ENCODE measurements at places on chromosomes 2 and 18.

DNA sequence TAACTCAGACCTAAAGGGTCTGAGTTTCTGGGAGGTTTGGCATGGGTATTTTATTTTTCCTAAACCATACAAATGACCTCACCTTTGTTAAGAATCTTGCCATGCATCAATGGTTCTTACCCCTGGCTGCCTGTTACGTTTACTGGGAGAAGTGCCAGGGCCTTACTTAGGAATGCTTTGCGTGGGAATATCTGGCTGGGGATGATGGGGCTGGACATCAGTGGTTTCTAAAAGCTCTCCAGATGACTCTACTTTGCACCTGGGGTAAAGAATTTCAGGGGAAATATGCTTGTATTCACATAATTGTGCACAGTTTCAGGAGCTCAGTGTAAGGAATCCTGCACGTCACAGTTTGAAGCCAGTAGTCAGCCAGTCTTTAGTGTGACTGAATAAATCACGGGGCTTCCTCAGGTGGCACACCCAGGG lies 18.2 kb upstream of the DAW1 start:
- no peak for DNase-seq

- no peak for DNase-seq
Measured at GRCh38 chr18:30969670-30970170, 72.8 kb downstream of the DSC3 start.

- DNase-seq: no peak
Measured at GRCh38 chr2:219706823-219707281, 79.4 kb downstream of the SLC4A3 start.

DNA sequence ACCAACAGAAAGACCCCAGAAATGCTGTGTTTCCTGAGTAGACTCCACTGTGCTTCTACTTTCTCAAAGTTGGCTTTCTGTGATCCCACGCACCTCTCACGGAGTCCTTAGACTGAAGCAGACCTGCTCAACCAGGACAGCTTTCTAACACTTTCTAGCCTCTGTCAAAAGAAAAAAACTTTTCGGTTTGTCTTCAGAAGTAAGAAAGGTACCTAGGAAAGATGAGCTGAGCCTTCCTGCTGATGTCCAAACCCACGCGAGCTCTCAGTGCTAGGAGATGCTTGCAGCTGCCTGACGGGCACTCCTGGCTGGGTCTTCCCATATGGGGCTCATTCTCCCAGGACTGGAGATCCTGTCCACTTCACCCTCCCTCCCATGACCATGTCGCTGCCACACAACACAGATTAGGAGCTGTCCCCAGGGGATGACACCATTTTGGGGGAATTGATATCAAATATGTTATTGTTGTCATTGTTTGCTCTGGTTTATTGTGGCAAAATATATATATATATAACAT lies 49.2 kb upstream of the DAPL1 start:
- DNase-seq: no peak

- no peak for DNase-seq
Measured at GRCh38 chr18:76823587-76824011, 1.2 kb downstream of the ZNF236 start.

GRCh38 chr18:79600141-79600540 lies 79.5 kb upstream of the CTDP1 start:
- DNase-seq: no peak

- no peak for DNase-seq
Measured at GRCh38 chr18:33051407-33051806, 278.6 kb upstream of the KLHL14 start.

- no peak for DNase-seq
Measured at GRCh38 chr18:6495536-6495935, 80.8 kb upstream of the L3MBTL4 start.

DNA sequence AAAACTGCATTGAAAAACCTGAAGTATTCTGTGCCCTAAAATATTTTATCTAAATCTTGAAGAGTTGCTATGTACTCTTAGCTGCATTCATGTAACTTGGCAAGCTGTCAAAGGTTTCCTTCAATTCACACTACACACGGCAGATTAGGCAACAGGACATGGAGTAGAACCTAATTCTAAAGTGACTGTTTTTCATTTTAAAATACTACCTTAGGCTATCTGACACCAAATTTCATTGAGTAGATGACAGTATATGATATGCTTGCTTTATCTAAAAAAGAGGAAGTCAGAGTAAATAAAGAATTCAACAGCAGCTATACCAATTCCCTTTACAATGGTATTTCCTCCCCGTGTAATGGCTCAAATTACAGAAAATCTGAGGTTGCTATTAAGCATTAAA lies 45.4 kb downstream of the EXOC6B start:
- DNase-seq: no peak

DNA sequence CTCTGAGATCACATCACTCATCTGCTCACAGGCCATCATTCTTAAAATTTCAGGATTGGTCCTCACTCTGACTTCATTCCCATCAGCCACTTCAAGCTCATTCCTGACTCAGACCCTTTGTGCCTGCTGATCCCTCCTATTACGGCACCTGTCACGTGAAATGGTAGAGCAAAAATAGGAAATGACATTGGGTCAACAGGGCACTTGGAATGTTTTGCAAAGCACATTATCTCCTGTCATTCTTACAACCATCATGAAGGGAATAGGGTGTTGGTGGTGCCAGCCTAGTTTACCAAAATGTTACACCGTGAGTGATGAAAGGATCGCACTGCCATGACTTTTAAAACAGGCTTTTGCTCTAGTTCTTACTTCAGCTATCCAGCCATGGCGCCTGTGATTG lies 61.1 kb downstream of the EIF5B start:
- no peak for DNase-seq

DNA sequence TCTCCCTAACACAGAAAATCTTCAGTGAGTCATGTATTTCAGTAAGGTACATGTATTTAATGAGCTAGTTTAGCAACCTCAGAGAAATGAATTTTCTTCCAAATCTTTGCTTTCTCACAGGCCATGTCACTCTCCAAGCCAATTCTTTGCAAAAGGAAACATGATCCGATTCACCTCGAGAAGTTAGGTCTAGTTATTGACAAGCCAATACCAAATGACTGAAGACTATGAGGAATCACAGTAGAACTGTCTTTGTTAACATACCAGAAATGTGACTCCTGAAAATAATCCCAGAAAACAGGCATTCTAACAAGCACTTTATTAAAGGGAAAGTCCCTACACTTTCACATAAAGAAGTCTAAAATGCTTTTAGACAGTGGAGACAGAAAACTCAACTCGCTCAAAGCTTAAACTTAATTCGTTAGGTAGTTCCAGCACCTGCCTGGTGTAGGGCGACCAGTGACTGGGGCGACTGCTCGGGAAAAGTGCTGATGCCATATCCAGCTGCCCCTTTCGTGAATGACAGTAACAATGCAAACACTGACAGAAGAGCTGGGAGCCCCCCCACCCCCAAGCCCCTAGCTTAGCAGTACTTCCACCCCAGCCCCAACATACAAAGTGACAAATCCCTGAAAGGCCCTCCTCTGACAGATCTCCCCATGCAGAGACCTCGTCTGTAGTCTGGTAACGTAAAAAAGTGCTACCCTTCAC lies 1.8 kb downstream of the MEMO1 start:
- DNase-seq: peak; percentile 3

- no peak for DNase-seq
Measured at GRCh38 chr2:209388446-209389037, 35.3 kb upstream of the MAP2 start.

- no peak for DNase-seq
Measured at GRCh38 chr18:4636967-4637366, 181.9 kb upstream of the DLGAP1 start.

- DNase-seq: no peak
Measured at GRCh38 chr2:137096187-137096586, 330.8 kb downstream of the THSD7B start.

GRCh38 chr2:145961846-145962245 lies 1441.9 kb upstream of the ZEB2 start:
- DNase-seq: no peak

- DNase-seq: no peak
Measured at GRCh38 chr2:58042486-58042970, 4.1 kb upstream of the VRK2 start.

GRCh38 chr2:165698444-165698884 lies 95.6 kb downstream of the GALNT3 start:
- DNase-seq: no peak

DNA sequence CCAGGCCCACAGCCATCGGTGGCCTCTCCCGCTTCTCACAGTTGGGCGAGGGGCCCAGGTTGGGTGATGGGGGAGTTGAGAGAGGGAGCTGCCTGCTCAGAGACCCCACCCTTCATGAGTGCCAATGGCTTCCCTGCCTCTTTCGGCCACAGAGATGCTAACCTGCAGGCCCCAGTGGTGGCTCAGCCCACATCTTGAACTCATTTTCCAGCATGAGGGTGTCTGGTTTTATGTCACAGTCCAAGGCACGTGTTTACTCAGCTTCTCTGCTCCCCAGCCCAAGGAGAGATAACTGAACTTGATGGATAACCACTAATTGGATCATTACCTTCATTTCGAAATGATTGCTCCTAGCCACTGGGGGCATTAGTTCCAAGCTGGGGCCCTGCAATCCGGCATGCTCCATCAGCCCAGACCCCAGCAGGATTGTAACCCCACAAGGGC lies 45.9 kb upstream of the SIX2 start:
- DNase-seq: no peak

DNA sequence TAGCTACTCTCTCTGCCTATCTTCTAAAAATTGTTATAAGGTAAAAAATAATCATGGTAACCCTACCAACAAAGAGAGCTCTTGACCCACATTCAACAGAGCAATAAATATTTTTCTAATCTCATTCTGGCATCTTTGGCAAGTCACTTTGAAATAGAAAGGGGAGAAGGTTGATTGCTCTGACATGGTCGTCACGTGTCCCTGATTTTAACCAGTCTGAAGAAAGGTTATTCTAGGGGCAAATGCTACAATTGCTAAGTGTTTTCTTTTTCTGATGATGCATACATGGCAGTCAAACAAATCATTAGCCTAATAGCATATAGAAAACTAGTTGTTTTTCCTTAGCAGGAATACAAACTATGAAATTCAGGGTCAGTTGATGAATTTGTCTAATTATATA lies 153.3 kb upstream of the MAP3K20 start:
- DNase-seq: no peak

DNA sequence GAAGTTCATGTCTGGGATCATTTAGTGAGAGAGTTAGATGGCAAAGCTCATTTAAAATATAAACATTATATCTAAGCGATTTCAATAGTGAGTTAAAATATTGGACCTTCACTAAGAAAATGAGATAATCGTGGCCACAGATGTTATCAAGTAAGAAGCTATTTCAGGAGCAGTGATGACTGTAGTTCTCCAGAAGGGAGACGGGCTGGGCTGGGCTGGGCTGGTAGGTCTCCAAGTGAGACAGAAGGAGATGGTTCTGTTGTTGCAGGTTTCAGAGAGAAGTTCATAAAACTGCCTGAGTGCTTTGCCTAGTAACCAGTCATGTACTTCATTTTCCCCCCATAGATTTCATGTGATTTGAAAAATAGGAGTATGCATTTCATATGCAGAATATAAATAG lies 130.1 kb upstream of the DAPL1 start:
- no peak for DNase-seq

GRCh38 chr18:59359576-59359952 lies 499 bp upstream of the LMAN1 start:
- DNase-seq: no peak

- DNase-seq: no peak
Measured at GRCh38 chr2:139872032-139872431, 1091.8 kb upstream of the NXPH2 start.

- no peak for DNase-seq
Measured at GRCh38 chr2:197240421-197241041, 70.0 kb downstream of the ANKRD44 start.

GRCh38 chr2:226643946-226644282 lies 155.7 kb downstream of the IRS1 start:
- no peak for DNase-seq

GRCh38 chr2:8522687-8523086 lies 159.2 kb upstream of the ID2 start:
- DNase-seq: no peak

GRCh38 chr2:170715062-170715931 lies at the start of gene SP5:
SP5 (plus strand) TSS chr2:170715337; CDS start chr2:170715513, 176 bp downstream.
- peak; percentile 15 for DNase-seq

DNA sequence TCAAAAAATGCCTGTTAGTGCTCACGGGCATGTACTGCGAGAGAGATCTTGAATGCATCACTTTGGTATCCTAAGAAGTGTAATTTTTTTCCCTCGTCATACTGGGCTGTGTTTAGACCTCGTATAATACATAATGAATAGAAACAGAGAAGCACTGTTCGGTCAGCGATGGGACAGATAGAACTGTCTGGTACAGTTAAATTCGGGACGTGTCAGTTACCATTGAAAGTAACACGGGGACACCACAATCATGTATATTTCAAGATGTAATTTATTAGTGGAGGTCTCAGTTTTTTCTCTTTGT lies 1.8 kb downstream of the PKP4 start:
- DNase-seq: no peak

- DNase-seq: no peak
Measured at GRCh38 chr2:230677201-230677946, 35.3 kb upstream of the CAB39 start.

DNA sequence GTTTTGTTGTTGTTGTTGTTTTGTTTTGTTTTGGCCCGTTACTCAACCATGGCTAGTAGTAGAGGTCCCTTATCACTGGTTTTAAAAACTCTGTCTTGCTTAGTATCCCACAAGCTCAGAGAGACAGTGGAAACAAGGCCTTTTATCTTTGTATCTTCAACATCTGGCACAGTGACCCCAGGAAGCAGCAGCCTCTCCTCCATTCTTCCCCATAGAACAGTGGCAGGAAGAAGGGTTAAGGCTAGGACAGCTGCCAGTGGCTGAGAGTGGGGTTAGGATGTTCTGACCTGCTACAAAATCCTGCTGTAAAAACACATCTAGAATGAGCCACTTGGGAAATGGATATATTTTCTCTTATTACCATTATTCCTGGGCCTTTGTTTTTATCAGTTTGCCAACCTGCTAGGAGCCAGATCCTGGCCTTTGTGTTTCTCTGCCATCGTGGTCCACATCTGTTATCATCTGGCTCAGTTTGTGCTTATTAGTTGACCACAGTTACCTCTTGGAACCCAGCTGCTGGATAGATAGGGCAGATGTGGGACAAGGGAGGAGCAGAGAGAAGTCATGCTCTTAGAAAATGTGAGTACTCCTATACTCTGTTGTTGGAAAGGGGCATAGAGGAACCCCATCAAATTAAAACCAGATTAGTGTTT lies 246.8 kb downstream of the AGPS start:
- no peak for DNase-seq
